Esophagus squamous epithelium (tissue), 5 donors: ENCODE measurements at places on chromosomes 16 and 17.

GRCh38 chr17:46977348-46977747 lies 1.7 kb downstream of the RPRML start:
- DNase-seq, result no peak

- no peak for DNase-seq
Observed at GRCh38 chr16:27286451-27286850, 17.9 kb upstream of the NSMCE1 start.

GRCh38 chr16:80656711-80657150 lies 115.9 kb downstream of the DYNLRB2 start:
- DNase-seq, result no peak

DNA sequence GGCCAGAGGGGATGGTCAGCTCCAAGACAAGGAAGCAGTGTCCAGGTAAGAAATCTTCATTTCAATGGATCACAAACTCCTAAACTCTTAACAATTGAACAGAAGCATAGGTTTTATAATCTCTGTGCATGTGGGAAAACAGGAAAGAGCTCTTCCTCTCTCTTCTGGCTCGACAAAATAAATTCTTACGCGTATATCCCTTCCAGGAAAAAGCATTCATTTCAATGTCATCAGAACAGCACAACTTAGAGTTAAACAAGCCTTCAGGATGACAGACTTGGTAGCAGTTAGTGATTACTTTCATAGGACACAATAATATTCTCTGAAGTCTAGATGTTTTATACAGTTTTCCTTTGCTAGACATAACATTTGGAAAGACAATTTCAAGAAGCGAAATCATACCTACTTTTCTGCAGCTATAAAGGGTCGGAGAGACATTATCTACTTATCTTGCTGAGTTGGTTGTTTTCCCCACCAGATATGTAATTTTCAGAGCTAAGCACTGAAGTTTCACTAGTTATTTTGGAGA lies 19.3 kb upstream of the SLC35G3 start:
- DNase-seq, result no peak
